ENCODE measurements at places on chromosomes 5 and 9.

- peak; percentile 7 for DNase-seq
Measured at GRCh38 chr5:36305571-36306326, 4.0 kb upstream of the RANBP3L start.

GRCh38 chr5:129760636-129761325 lies 12.9 kb downstream of the MINAR2 start:
- no peak for DNase-seq

DNA sequence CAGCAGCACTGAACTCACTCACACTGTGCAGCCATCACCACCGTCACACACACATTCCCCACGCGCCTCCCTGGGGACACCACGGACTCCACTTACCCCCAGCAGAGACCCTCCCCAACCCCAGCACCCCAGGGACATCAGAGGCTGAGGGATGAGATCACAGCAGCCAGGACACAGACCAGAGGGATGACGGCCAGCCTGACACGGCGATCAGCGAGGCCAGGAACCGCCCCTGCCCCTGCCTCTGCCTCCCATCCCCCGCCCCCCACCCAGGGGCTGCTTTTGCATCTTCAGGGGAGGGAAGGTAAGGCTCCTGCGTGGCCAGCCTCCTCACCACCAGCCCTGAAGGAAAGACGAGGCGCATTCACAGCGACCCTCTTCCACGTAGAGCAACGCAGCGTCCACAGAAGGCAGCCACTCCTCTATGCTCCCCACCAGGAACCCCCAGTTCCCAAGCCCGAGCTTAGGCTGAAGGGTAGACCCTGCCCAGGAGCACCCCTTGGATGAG lies 104.5 kb downstream of the VAV2 start:
- DNase-seq, result no peak

- DNase-seq, result no peak
Measured at GRCh38 chr9:95793924-95794828, 81.3 kb upstream of the ERCC6L2 start.

DNA sequence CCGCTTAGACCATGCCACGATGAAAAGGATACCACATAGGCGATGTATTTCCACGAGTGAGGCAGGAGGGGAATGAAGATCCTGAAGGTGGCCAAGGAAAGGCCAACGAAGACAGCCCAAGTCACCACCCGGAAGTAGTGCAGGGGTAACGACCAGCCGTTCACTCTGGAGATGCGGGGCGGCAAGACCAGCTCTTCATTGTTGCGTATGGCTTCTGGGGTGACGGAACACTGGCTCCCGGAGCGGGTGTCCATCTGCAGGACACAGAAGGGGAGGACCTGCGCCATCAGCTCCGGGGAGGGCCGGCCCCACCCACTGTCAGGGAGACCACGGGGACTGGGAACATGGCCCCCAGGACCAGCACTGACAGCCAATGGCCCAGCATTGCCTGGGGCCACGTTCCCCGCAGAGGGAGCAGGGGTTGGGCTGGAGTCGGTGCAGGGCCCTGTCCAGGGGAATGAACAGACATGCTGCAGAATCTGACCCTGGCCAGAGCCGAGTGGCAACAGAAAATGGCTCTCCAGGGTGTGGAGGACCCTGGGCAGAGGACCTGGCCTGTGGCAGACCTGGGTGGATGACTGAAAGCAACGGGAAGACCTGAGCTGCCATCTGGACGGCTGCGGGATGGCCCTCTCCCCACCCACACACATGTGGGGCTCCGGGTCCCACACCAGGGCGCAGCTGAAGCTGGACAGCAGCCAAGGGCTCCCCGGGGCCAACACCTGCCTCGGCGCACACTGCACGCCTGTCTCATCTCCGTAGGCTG lies 17.7 kb downstream of the ZDHHC11B start:
- DNase-seq, result no peak

- DNase-seq, result no peak
Measured at GRCh38 chr5:107876906-107877305, 206.2 kb upstream of the EFNA5 start.

GRCh38 chr9:96199006-96199405 lies 103.0 kb downstream of the HSD17B3 start:
- no peak for DNase-seq

- no peak for DNase-seq
Measured at GRCh38 chr5:107578051-107578635, 92.6 kb downstream of the EFNA5 start.

DNA sequence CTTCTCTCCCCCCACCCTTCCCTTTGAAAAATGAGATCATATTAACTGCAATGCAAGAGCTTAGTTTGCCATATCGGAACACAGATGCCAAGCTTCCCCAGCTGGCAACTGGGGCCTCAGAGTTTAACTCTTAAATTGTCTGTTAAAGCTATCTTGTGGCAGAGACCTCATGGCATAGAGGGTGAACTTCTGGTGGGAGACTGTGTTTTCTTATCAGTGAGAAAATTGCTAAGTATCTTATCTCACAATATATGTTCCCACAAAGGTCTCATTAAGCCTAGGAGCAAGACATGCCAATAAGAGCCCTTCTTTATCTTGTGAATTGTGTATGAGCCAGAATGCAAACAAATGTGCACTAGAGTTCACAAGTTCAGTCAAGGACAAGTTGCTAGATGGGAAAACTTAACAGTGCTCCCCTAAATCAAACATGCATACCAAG lies 12.3 kb downstream of the NFIB start:
- DNase-seq, result no peak

- DNase-seq, result no peak
Measured at GRCh38 chr5:126794157-126794828, 17.4 kb downstream of the LMNB1 start.

DNA sequence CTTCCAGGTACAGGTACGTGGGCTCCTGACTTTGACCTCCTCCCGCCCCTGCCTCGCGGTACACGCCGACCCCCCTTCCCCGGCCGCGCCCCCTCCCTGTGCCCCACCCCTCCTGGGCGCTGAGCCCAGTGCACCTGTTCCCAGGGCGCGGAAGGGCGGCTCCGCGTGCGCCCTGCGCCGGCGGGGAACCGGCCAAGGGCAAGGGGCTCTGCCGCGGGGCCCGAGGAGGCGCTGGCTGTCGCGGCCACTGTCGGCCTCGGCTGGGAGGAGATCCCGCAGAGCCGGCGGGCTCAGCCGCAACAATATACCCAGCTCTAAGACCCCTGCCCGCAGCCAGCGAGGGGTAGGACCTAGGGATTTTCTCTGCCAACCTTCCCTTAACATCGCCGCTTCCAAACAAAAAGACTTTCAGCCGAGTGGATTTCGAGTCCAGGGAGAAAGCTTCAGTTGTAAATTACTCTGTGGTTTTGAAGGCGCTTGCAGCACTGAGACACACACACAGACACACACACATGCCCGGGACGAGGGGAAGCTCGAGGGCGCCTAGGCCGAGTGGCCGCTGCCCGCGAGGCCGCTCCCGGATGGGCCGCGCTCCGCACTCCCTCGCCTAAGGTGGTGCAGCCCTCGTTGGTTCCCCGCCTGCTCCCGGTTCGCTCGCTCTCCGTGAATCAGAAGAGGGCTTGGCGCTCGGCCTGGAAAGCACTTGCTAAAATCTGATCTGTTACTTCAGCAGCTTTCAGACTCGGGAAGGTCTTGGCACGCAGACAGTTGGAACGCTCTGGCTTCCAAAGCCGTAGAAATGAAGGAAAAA lies 1.2 kb downstream of the FGF18 start:
- DNase-seq, result no peak
